ENCODE measurements at places on chromosomes 6 and 20.
A peak's percentile ranks its signal among the peaks of the same experiment; 100 is the strongest.

- no peak for DNase-seq
Measured at GRCh38 chr6:145271577-145271976, 463.7 kb downstream of the EPM2A start.

DNA sequence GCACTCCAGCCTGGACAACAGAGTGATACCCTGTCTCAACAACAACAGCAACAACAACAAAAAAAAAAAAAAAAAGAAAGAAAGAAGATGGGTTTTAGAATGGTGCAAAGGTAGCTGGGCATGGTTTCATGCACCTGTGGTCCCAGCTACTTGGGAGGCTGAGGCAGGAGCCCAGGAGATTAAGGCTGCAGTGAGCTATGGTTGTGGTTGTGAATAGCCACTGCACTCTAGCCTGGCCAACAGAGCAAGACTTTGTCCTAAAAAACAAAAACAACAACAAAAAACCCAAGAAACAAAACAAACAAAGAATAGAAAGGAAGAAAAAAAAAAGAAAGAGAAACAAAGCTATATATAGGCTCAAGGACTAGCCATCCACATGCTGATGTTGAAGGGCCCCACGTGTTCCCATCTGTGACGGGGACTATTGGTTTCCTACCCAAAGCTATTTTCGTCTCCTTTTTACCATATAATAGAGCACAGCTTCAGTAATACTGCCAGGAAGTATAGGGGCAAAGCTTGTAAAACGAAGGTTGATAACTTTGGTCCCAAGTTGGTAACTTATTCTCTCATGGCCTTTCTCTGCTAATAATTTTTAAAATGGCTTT lies 7.9 kb upstream of the EEF1E1 start:
- no peak for DNase-seq

- no peak for DNase-seq
Measured at GRCh38 chr20:61561111-61561830, 309.2 kb downstream of the CDH4 start.

- DNase-seq = no peak
Measured at GRCh38 chr20:32249030-32249738, 28.3 kb upstream of the KIF3B start.

DNA sequence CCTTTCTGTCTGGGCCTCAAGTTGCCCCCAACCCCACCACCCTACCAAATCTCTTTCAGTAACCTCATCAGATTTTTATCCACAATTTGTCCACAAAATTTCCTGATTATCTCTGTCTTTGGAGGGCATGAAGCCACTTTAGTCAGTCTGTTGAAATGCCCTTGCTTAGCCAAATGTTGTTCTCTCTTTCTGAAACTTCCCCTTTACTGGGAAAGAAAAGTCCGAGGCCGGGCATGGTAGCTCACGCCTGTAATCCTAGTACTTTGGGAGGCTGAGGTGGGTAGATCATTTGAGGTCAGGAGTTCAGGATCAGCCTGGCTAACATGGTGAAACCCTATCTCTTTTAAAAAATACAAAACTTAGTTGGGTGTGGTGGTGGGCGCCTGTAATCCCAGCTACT lies 33.8 kb downstream of the TOMM6 start:
- no peak for DNase-seq

DNA sequence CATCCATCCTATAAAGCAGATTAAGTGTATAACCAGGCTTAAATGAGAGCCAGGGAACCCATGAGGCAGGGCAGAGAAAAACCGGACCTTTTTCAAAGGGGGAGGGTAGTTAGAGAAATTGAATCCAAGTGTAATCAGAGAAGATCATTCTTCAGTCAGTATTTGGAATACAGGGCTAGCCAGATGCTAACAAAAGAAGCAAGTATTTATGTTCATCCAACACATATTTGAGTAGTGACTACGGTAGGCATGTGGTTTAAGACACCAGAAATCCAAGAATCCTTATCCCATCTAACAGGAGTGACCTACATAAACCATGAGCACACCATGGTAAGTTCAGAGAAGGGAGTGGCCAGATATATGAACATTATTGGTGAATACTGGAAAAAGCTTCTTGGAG lies 46.8 kb upstream of the FAM83C start:
- no peak for DNase-seq

DNA sequence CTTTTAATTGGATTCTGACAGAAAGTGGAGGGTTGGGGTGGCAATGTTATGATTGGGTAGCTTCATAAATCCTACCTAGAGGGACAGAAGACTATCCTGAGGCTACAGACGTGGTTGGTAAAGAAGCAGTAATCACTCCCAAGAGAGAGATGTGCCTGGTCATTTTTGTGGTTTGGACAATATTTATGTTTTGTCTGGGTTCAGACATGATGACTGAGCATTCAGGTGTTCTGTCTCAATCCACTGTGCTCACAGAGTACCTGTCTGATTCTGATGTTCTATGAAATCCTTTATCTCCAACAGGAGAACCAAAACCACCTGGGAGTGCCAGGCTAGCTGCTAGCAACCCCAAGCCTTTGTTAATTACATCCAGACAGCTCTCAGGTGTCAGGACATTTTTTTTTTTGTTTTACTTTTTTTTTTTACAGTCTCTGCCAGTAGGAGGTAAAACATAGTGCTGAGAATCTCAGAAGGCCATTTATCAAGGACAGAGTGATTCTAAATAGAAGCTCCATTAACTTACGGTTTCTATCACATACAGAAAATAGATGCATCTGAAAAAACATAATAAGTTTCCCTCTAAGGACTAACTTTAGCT lies 1.6 kb upstream of the HLA-DQA1 start:
- no peak for DNase-seq

- no peak for DNase-seq
Measured at GRCh38 chr6:89116702-89117101, 1.2 kb downstream of the SRSF12 start.

GRCh38 chr20:31566319-31566657 lies 38.8 kb upstream of the ID1 start:
- no peak for DNase-seq

DNA sequence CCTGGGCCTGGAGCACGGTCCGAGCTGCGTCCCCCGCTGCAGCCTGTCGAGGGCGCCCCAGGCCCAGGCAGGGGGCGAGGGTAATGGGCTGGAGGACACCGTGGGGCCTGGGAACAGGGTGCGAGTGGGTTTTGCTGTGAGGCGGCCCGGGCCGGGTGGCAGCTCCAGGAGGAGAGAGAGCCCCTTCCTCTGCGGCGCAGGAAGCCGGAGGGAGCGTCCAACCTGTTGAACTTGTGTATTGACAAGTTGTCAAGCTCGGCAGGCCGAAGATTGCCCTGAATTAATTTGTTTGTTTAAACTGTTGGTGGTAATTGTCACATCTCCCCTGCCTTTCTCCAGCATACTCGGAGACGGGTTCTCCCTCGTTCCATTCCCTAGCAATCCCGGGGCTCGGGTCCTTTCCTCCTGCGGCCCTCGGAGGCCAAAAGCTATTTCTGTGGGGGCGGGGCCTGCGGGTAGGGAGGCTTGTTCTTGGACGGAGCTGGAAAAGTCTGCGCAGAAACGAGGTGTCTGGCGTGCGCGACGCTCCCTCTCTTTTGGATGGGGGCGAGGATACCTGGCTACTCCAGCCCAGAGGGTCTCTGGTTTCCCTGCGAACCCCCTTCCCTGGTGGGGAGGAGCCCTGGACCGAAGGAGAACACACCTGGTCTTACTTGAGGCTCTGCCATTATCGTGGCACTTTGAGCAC lies 9.9 kb downstream of the NR2E1 start:
- DNase-seq = no peak

DNA sequence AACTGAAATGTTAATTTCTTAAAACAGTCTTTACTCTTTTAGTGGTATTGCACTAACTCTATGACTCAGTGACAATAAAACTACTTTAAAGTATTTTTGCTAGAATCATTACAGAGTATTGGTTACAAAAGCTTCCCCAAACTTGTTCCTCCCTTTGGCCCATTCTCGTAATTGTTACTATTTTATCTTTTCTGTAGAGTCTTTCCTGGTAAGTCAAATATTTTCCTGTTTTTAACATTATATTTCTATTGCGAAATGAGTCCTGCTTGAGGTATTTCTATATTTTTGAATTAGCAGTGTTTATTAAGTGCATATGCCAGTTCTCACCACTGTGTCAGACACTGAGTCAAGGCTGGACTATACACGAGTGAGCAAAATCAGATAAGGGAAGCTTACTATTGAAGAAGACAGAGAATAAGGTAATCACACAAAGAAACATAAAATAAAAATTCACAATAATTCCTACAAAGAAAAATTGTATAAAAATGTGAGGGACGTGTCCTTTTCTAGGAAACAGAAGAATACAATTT lies 970.5 kb downstream of the EYS start:
- DNase-seq = no peak

GRCh38 chr6:135939208-135939591 lies 87.7 kb downstream of the PDE7B start:
- DNase-seq = no peak

DNA sequence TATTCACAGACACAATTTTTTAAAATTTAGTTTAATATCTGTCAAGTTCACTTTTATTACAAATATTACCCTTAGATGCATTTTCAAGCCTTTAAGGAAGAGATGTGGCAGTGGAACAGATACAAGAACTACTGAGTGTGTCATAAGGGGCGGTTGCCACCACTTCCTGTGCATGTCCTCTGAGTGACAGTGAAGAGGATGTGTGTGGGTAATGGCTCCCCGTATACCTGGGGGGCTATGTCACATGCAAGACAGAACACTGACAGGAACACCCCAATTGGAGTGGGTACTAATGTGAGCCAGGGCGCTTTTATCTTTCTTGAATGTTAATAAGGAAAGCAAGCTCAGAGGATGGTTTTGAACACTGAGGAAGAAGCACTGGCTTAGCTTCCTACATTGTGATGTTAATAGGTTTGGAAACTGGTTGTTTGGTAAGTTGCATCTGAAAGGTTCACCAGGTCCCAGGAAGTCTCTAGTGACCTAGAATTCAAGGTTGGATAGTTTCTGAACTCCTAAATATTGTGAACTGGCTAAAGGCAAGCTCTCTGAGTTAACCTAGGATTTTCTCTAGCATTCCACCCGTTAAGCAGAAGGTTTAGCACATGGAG lies 83.4 kb upstream of the ASF1A start:
- peak; percentile 32 for DNase-seq

GRCh38 chr6:29603930-29604329 lies 19.0 kb downstream of the OR2H2 start:
- no peak for DNase-seq

DNA sequence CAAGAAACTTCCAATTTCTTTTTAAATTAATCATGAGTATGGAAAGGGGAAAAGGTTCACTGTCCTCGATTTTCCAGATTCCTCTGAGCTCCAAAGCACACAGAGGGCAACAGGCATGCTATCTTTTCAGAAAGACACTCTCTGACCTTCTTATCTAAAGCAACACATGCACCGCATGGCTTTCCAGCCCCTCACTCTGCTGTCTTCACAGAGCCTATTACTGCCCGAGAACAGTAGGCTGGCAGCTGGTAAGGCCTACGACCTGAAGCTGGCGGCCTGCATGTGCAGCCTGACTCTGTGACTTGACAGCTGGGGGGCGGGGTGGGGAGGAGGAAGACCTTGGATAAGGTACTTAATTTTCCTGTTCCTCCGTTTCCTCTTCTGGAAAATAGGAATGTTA lies 86.3 kb downstream of the ELOVL4 start:
- DNase-seq = no peak

GRCh38 chr6:2547355-2547754 lies 203.4 kb downstream of the MYLK4 start:
- DNase-seq = no peak
